Activated CD4-positive, alpha-beta T cell treated with anti-CD3 and anti-CD28 coated beads for 24 hours (primary cell): ENCODE measurements at places on chromosomes 5 and 9.

- DNase-seq = no peak
Observed at GRCh38 chr5:151660616-151661495, 25.9 kb downstream of the SPARC start.

DNA sequence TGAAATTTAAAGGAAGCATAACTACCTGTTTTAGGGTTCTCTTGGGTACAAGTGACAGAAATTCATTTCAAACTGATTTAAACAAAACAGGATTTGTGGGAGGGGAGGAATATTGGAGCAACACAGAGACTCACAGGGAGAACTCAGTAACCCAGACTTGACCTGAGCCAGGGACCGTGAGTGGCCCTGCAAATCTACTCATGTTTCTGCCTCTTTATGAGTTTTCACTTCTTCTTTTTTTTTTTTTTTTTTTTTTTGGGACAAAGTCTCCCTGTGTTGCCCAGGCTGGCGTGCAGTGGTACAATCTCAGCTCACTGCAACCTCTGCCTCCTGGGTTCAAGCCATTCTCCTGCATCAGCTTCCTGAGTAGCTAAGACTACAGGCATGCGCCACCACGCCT, 405.6 kb upstream of the ZNF608 start:
- no peak for DNase-seq

GRCh38 chr5:77842243-77842642, 66.1 kb upstream of the TBCA start:
- DNase-seq = no peak

DNA sequence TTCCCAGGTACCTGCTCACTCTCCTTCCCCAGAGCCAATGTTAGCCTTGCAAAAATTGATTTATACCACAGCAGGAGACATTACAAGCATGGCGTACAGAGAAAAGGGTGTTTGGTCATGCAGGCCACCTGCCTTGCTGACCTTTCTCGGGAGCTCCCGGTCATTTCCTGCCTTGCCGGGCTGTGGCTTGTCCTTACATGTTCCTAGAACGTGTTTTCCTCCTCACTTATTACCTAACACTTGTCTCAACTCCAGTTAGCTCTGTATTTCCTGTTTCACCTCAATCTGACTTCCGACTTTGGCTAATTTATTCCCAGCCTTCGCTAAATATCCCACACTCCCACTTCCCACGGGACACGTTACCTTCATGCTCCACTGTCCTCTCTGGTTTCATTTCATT, 282.5 kb downstream of the ICE1 start:
- no peak for DNase-seq

- no peak for DNase-seq
Observed at GRCh38 chr5:9622971-9623421, 7.2 kb downstream of the TAS2R1 start.

DNA sequence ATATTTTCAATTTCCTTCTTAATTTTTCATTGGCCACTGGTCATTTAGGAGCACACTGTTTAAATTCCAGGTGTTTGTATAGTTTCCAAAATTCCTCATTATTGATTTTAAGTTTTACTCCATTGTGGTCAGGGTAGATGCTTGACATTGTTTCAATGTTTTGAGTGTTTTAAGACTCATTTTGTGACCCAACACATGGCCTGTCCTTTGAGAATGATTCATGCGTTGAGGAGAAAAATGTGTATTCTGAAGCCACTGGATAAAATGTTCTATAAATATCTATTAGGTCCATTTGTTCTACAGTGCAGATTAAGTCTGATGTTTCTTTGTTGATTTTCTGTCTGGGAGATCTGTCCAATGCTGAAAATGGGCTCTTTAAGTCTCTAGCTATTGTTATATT, 24.4 kb upstream of the FNIP1 start:
- no peak for DNase-seq

DNA sequence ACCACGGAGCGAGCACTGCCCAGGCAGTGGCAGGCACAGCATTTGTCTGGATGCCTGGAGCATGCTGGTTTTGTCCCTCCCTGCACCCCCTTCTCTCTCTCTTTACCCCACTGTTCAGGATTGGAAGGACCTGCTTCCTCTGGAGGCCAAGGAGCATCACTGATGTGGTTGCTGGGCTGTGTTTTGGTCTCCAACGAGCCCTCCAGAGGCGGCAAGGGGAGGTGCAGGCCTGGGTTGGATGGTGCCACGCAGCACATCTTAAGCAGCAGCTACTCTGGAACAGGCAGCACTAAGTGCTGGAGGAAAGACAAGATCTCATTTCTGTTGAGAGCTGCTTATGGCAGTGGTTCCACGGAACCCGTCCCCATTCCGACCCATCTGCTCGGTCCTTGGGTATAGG, 139.6 kb downstream of the CMYA5 start:
- DNase-seq = no peak

GRCh38 chr5:32559411-32559810, 25.9 kb upstream of the SUB1 start:
- no peak for DNase-seq

- DNase-seq = no peak
Observed at GRCh38 chr9:1207686-1208085, 157.5 kb downstream of the DMRT2 start.

- DNase-seq = no peak
Observed at GRCh38 chr9:129776938-129777768, 24.3 kb upstream of the PTGES start.

DNA sequence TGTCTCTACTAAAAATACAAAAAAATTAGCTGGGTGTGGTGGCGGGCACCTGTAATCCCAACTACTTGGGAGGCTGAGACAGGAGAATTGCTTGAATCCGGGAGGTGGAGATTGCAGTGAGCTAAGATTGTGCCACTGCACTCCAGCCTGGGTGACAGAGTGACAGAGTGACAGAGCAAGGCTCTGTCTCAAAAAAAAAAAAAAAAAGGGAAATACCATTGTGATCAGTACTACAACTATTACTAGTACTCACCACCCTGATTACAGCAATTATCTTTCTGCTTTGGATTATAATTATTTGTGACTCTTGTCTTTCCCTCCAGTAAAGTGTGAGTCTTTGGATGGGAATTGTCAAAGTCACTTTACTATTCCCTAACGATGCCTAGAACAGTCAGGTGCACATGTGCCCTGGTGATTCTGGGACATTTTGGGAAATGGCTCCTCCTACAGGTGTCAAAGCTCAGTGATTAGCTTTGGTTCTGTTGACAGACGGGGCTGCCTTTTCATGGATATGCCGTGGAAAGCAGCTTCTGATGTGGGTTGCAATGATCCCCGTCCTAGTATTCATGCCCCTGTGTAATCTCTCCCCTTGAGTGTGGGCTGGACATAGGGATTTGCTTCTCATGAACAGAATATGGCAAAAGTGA, 31.8 kb upstream of the FRRS1L start:
- DNase-seq = no peak

DNA sequence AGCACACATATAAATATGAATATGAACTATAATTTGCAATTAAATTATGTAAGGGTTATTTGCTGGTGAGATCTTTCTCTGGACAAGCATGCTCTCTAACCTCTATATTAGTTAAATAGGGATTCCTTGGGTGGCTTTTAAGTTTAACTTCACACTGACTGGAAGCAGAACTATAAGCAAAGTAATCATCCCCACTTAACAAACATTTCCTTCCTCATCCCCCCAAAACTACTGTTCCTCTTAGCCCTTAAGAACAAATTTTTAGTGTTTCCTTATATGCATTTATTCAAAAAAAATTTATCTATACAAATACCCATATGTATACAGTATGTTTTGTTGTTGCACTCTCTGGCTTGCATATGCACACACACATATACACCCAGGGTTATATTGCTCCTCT, 512.1 kb upstream of the MEF2C start:
- DNase-seq = no peak

- no peak for DNase-seq
Observed at GRCh38 chr5:83498585-83498984, 27.0 kb downstream of the VCAN start.

DNA sequence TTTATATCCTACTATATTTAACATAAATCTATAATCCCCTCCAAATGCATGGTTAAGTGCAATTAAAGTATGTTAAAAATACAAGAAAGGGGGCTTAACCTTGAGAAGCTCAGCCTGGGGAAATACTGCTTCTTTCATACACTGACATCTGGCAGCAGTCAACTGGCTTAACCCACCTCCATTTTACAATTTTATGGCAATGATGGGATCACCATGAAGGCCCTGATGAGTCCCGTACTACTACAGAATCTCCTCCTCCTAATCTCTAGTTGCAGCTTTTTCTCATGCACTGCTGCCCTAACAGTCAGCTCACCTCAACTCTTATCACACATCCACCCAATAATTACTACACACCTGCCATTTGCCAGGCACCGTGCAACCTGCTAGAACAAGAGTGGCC, 40.9 kb downstream of the ZNF608 start:
- no peak for DNase-seq

GRCh38 chr9:9229269-9229668, 1383.5 kb downstream of the PTPRD start:
- no peak for DNase-seq
